ENCODE measurements at places on chromosomes 1 and 21. TPM values are rescaled to one million over a fixed set of nuclear protein-coding genes. Genes with fewer than 3 reads are reported as not detected.
A peak's percentile ranks its signal among the peaks of the same experiment; 100 is the strongest.

DNA sequence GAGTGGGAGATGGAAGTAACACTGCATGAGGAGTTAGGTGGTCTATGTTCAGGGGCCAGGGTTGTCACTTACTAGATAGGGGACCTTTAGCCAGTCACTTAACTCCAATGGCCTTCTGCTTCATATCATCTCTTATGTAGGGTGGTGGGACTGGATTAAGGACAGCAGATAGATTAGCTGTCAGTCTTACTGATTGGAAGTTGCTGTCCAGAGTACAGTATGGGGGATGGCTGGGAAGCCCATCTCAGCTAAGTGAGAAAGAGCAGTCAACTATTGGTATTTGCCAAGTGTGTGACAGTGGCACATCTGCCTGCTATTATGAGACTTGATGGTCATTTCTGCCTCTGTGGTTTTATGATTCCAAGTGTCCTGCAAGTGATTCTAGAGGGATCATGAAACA lies 130.9 kb downstream of the FGGY start:
- no peak for DNase-seq

DNA sequence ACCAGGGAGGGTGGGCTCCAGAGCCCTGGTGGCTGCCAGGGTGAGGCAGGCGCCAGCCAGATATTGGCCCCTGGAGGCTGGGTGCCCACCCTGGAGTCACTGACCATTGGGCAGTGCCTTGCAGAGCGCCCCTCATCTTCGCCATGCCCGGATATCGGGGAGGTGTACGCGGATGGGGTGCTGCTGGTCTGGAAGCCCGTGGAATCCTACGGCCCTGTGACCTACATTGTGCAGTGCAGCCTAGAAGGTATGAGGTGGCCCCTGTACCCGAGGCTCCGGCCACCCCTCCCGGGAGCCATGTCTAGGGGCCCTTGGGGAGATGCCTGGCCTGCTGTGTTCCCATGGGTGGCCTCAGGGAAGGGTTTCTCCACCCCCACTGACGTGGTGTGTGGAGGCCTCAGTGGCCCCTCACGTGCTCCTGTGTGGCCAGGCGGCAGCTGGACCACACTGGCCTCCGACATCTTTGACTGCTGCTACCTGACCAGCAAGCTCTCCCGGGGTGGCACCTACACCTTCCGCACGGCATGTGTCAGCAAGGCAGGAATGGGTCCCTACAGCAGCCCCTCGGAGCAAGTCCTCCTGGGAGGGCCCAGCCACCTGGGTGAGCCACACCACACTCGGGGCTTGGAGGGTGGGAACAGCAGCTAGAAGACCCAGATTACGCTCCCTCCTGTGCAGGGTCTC lies 30.9 kb downstream of the TRIM11 start:
- DNase-seq: no peak

GRCh38 chr1:241822846-241823245 lies 25.2 kb upstream of the EXO1 start:
- no peak for DNase-seq

Gene NUDC
- total RNA-seq: 40.3 TPM

Gene SERBP1
- total RNA-seq: 137 TPM

GRCh38 chr21:14559102-14559501 lies 13.0 kb upstream of the SAMSN1 start:
- no peak for DNase-seq

- DNase-seq: no peak
These were observed 134.2 kb downstream of the GDAP2 start for GRCh38 chr1:117795190-117795589.

DNA sequence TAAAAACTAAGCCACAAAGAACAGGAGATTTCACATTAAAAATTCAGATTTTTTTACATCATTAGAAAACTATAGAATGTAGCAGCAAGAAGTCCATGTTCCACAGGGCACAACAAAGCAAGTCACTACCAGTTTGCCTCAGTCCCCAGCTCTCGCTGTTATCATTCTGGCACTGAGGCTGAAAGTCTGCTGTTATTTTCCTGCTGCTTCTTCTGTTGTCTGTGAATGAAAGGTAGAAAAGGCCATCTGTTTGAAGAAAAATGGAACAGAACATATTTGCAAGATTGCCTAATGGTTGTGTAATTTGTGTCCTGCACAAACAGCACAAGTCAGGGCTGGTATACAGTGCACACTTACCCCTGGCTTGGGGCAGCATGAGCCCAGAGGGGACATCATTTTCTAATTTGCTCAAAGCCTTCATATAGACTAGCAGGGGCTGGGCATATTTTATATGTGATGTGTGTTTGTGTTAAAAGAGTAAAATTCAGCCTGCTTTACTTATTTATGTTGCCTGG lies 105.6 kb upstream of the COG2 start:
- no peak for DNase-seq

DNA sequence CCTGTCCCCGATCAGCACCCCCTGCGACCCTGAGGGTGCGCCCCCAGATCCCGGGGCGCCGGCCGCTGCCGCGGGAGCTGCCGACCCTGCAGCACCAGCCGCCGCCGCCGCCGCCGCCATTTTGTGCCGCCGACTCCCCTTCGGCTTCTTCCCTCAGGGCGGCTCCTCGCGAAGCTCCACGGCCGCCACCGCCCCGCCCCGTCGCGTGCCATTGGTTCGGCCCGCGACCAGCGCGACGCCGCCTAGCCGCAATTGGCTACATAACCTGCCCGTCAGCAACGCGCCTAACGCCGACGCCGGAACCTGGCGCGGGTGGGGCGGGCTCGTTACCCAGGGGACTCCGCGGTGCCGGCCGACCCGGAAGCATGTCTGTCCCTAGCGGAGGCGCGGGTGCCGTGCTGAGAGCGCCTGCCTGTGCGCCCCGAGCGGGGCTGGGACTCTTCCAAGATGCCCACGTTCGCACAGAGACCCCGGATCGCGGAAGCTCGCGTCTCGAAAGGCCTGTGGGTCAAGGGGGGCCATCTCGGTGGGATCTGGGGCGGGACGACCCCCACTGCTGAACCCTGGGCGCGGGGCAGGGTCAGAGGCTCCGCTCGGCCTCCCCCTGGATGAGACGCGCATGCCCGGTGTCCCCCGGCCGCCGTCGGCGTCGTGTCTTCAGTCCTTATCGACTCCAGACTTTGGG lies at the start of gene CCNL2:
CCNL2 (minus strand) TSS at position 149 of the 685 bp plus-strand sequence; CDS start at position 120, 29 bp downstream.
- DNase-seq: peak; percentile 99

DNA sequence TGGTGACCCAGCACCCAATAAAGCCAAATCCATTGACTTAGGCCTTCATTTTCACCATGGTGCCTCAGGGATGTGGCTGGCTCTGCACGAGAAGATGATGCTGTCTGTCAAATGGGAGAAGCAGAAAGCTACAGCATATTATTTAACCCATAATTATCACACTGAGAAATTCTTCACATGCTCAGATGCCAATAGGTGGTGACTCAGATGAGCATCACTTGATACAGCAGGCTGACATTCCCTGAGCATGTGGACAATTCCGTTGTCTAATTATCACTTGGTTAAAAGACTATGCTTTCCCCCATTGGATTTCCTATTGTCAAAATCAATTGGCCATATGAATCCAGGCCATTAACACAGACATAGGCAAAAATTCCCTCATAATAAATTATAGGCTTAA lies 44.0 kb upstream of the HSD3B1 start:
- DNase-seq: no peak

Gene WNT9A
- 2.2 TPM for total RNA-seq

GRCh38 chr1:159170639-159171038 lies 776 bp upstream of the CADM3 start:
- no peak for DNase-seq

- DNase-seq: peak; percentile 84
These were observed 6.9 kb upstream of the IL22RA1 start for GRCh38 chr1:24149866-24150233.

DNA sequence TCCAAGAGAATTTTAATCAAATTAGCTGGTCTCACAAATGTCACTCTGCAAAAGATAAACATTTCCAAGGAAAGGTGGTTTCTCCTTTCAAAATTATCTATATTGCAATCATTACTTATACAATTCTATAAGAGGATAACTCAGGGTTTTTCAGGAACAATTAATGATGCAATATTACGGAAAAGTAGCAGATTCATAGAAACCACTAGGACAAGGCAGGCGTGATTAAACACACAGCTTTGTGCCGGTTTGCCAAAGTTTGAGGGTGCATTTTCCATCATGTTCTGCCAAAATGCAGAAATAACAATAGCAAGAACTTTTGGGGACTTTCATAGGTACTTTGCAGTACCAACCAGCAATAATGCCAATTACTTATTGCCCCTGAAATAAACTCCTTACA lies 605 bp downstream of the TNFRSF9 start:
- DNase-seq: no peak

- DNase-seq: peak; percentile 52
These were observed at the start of gene FYB2 for GRCh38 chr1:56819387-56819899. Gene FYB2 (minus strand): TSS chr1:56819404. CDS start chr1:56819290, 114 bp downstream.

GRCh38 chr1:110890474-110891196 lies 17.7 kb downstream of the CD53 start:
- no peak for DNase-seq

GRCh38 chr1:53572065-53572814 lies 113.0 kb downstream of the DMRTB1 start:
- DNase-seq: no peak

Gene SAMD11
- total RNA-seq: 5.1 TPM

DNA sequence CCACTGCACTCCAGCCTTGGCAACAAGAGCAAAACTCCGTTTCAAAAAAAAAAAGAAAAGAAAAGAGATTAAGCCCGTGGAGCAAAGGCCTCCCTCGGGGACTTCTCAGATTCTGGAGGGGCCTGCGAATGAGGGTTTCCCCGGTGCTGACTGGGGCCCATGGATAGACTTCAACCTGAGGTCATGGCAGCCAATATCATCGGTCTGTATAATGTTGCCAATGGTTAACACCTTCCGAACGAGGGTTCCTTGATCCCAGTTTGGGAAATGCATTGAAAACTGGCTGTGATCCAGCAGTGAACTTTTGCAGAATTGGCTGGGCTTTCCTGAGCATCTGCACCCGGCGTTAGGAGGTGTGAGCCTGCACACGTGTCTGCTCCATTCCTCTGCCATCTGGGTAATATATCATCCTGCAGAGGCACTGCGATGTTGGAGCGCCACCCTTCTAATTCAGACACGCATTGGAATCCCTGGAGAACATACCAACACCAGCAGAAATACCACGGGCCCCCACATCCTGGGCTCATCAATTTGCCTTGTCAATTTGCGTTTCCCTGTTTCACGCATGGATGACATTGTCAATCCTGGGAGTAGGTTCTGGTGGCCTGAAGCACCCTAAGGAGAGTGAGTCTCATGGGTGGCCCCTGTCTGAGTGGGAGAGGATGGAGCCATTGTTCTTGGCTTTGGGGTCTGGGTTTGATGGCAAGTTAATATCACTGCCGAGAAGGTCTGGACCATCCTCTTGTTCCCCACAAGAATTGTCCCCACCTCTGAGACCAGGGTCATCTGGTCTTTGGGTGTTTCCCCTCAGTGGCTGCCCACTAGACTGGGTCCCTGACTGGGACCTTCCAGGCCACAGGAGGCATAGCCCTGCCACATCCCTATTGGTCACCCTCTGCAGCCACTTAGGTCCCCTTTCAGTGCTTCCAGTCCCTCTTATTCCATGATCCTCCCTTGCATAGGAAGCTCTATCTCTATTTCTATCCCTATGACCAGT lies 441.0 kb downstream of the PTPRU start:
- DNase-seq: no peak

DNA sequence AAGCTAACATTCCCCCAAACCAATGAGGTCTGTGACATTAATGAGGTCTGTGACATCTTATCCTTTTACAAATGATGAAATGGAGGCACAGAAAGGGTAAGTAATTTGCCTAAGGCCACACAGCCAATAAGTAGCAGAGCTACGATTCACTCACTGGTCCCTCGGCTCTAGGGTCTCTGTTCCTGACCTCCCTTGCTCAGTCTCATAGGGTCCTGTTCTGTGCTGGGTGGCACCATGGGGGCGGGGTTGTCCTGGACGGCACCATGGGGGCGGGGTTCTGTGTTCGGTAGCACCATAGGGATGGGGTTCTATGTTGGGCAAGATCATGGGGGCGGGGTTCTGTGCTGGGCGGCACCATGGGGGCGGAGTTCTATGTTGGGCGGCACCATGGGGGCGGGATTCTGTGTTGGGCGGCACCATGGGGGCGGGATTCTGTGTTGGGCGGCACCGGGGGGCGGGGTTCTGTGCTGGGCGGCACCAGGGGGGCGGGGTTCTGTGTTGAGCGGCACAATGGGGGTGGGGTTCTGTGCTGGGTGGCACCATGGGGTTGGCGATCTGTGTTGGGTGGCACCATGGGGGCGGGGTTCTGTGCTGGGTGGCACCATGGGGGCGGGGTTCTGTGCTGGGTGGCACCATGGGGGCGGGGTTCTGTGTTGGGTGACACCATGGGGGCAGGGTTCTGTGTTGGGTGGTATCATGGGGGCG lies 55.6 kb downstream of the CLSTN1 start:
- DNase-seq: peak; percentile 54

GRCh38 chr1:63883494-63884235 lies 109.8 kb downstream of the ROR1 start:
- no peak for DNase-seq

Gene CCDC181
- 0.11 TPM for total RNA-seq

- no peak for DNase-seq
These were observed 16.4 kb downstream of the ALDH4A1 start for GRCh38 chr1:18886003-18886335.

- no peak for DNase-seq
These were observed 147 bp downstream of the CLSTN1 start for GRCh38 chr1:9823693-9823942.

GRCh38 chr1:239125027-239125426 lies 261.3 kb upstream of the CHRM3 start:
- DNase-seq: no peak

Gene CAMK1G
- 0.17 TPM for total RNA-seq

Gene STK40
- 55.6 TPM for total RNA-seq

All from left colon (tissue), 2 donors.